Natural killer cell treated with Interleukin-12 subunit alpha and Interleukin-12 subunit beta and Interleukin-15 and Interleukin-18, amount 100 ng/mL, for 72 hours (primary cell): ENCODE measurements at places on chromosomes 6 and 20. TPM values are rescaled to one million over a fixed set of nuclear protein-coding genes. Genes with fewer than 3 reads are reported as not detected.
A peak's percentile ranks its signal among the peaks of the same experiment; 100 is the strongest.

Gene FAM184A
- total RNA-seq, result 0.43 TPM

Gene MYCT1
- total RNA-seq, result not detected

Gene STMND1
- not detected for total RNA-seq

Gene SLC17A4
- total RNA-seq, result not detected

Gene PSMB1
- 154 TPM for total RNA-seq

GRCh38 chr20:12722091-12722490 is 286.7 kb upstream of the SPTLC3 start:
- DNase-seq, result no peak

- no peak for DNase-seq
Measured at GRCh38 chr20:4412216-4412615, 309.5 kb upstream of the PRND start.

GRCh38 chr6:160252073-160252813 is 6.4 kb downstream of the SLC22A2 start:
- DNase-seq, result no peak

GRCh38 chr20:57467742-57468141 is 57.2 kb downstream of the CTCFL start:
- DNase-seq, result peak; percentile 8

DNA sequence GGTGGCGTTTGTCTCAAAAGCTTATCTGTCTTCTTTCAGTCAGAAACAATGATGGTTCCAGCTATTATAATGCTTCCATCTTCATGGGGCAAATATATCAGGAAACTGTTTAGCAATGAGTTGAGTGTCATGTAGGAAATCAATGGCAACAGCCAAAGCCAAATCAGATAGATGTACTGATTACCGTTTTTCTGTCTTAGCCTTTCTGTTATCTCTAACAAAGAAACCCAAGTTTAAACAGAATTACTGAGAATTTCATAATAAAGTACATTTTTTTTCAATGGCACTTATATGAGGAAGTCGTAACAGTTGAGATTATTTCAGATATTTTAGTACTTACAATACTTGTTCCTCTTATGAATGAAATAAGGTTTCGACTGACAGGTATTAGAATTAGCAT is 1.2 kb downstream of the NOX3 start:
- no peak for DNase-seq

- DNase-seq, result no peak
Measured at GRCh38 chr6:95431637-95432228, 145.6 kb upstream of the MANEA start.
